ENCODE measurements at places on chromosomes 16 and 17. TPM values are rescaled to one million over a fixed set of nuclear protein-coding genes. Genes with fewer than 3 reads are reported as not detected.

DNA sequence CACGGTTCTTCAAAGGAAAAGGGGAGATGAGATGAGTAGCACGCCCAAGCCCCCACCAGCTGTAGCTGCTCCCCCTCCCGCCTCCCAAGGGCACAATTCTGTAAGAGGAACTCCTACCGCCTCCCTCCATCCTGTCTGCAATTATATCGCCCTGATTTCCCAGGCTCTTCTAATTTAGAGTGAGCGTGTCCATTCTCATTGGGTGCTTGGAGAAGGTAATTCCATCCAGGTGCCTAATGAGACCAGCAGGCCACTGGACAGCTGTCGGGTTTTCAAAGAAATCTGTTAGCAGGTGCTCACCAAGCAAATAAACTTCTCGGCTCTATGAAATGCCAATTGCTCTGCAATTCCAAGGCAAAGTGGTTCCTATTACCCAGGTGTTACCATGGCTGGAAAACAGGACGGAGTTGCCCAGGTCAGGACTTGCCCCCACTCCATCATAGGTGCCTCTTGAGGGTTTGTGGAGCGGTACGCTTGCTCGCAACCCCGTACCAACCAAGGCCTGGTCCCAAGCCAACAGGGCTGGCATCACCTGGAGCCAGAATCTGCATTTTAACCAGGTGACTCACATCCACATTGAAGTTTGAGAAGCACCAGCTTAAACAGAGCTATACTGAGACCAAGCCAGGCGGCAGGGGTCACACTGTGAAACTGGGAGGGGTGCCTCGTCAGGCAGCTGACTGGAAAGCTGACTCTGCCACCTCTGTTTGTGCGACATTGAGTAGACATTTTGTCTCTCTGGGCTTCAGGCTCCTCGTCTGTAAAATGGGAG, 16.5 kb upstream of the MEAK7 start:
- no peaks in the 10 kb centered on the region for H3K27me3 ChIP-seq
- H3K4me3 ChIP-seq: no peak overlapping the region
- no peak for DNase-seq
- H3K36me3 ChIP-seq: no peaks in the 10 kb centered on the region

DNA sequence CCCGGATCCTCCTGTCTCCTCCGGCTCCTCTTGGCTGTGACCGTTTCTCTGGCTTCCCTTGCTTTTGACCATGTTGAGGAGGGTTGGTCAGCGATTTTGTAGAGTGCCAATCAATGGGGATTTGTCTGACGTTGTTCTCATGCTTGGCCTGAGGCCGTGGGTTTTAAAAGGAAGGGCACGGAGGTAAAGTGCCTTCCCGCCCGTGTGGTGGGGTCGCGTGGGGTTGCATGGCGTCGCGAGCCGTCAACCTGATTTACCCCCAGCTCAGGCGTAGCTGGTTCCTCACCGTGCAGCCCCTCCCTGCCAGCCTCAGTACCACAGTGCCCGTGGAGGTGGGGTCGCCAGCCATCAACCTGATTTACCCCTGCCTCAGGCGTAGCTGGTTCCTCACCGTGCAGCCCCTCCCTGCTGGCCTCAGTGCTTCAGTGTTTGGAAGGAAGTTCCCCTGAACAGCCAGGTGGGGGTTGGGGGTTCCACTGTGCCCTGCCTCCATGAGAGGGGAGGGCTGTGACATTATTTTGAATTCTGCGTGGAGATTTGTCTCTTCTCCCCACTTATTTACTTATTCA, 5.0 kb downstream of the TPSAB1 start:
- H3K4me3 ChIP-seq: no peak overlapping the region
- H3K27me3 ChIP-seq: no peaks in the 10 kb centered on the region
- no peaks in the 10 kb centered on the region for H3K4me1 ChIP-seq

Gene PDE6G
- total RNA-seq: 1.3 TPM

Gene AGRP
- not detected for total RNA-seq

Gene PRR11
- 41.9 TPM for total RNA-seq

Gene NCBP3
- total RNA-seq: 49.4 TPM

Gene NPTX1
- 0.11 TPM for total RNA-seq

Gene PITPNM3
- 0.58 TPM for total RNA-seq

- H3K4me1 ChIP-seq: no peaks in the 10 kb centered on the region
- H3K27me3 ChIP-seq: no peaks in the 10 kb centered on the region
- DNase-seq: no peak
- H3K27ac ChIP-seq: no peak overlapping the region
- no peak overlapping the region for H3K4me3 ChIP-seq
These were observed 95.6 kb upstream of the CDYL2 start for GRCh38 chr16:80899809-80900592.

GRCh38 chr16:31344712-31345111, 10.3 kb upstream of the ITGAX start:
- no peaks in the 10 kb centered on the region for H3K36me3 ChIP-seq
- no peaks in the 10 kb centered on the region for H3K27me3 ChIP-seq
- no peaks in the 10 kb centered on the region for H3K4me1 ChIP-seq
- no peak overlapping the region for H3K27ac ChIP-seq
- no peak for DNase-seq

Gene TAT
- total RNA-seq: not detected

GRCh38 chr17:45357364-45357997, 40.7 kb upstream of the MAP3K14 start:
- H3K4me1 ChIP-seq: no peaks in the 10 kb centered on the region
- no peak overlapping the region for H3K27ac ChIP-seq
- no peaks in the 10 kb centered on the region for H3K36me3 ChIP-seq
- no peak overlapping the region for H3K4me3 ChIP-seq

DNA sequence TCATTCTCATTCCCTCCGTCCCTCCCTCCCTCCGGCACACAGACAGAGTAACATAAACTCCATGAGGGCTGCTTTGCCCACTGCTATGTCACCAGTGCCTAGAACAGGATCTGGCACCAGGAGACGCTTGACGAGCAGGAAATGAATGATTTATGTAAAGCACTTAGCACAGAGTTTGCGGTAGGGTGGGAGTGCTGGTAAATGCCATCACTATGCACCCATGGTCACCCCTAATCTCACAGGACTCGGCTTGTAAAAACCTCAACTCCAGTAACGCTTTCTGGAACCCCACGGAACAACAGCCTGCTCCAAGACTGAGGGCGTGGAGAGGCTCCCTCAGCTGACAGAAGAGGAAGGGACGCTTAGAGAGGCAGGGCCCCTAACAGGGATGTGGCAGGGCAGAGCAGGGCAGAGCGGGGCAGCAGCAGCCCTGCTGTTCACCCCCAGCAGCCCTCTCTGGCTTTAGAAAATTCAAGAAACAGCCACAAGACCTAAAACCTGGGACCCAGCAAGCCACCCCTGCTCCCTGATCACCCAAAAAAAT, 156.9 kb downstream of the C16orf78 start:
- H3K36me3 ChIP-seq: no peaks in the 10 kb centered on the region
- H3K4me3 ChIP-seq: no peak overlapping the region
- DNase-seq: no peak
- H3K4me1 ChIP-seq: no peaks in the 10 kb centered on the region
- no peak overlapping the region for H3K27ac ChIP-seq

Gene TELO2
- 46.9 TPM for total RNA-seq

DNA sequence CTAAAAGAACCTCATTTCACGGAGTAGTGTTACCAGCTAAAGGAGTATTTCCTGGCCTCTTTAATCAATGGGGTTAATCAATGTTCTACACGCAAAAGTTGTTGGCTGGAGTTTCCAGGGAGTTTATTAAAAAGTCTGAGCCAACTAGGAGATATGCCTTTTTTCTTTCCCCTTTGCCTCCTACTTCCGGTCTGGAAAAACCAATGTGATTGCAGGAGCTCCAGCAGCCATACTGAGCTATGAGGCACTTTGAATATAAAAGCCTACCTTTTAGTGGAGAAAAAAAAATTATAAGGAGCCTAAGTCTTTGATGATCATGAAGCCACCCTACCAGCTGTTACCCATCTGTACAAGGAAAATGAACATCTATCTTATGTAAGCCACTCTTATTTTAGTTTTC, 17.9 kb upstream of the ERCC4 start:
- H3K36me3 ChIP-seq: no peaks in the 10 kb centered on the region
- H3K27me3 ChIP-seq: peaks cover 6% of the 10 kb centered on the region
- no peak for DNase-seq
- no peaks in the 10 kb centered on the region for H3K4me1 ChIP-seq

DNA sequence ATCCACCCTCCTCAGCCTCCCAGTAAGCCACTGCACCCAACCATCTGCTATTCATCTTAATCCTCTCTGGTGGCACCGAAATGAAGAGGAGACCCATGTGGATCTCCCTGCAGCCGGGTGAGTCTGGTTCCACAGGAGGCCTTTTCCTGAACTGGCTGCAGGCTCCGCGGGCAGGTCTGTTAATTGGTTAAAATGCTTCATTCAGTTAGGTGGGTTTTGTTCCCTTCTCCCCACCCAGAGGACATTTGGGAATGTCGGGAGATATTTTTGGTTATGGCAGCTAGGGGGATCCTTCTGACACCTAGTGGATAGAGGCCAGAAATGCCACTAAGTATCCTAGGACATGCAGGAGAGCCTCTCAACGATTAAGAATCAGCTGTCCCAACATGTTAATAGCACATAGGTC, 16.7 kb downstream of the C16orf54 start:
- H3K27me3 ChIP-seq: no peaks in the 10 kb centered on the region
- no peak for DNase-seq
- H3K4me1 ChIP-seq: peaks cover 7% of the 10 kb centered on the region

DNA sequence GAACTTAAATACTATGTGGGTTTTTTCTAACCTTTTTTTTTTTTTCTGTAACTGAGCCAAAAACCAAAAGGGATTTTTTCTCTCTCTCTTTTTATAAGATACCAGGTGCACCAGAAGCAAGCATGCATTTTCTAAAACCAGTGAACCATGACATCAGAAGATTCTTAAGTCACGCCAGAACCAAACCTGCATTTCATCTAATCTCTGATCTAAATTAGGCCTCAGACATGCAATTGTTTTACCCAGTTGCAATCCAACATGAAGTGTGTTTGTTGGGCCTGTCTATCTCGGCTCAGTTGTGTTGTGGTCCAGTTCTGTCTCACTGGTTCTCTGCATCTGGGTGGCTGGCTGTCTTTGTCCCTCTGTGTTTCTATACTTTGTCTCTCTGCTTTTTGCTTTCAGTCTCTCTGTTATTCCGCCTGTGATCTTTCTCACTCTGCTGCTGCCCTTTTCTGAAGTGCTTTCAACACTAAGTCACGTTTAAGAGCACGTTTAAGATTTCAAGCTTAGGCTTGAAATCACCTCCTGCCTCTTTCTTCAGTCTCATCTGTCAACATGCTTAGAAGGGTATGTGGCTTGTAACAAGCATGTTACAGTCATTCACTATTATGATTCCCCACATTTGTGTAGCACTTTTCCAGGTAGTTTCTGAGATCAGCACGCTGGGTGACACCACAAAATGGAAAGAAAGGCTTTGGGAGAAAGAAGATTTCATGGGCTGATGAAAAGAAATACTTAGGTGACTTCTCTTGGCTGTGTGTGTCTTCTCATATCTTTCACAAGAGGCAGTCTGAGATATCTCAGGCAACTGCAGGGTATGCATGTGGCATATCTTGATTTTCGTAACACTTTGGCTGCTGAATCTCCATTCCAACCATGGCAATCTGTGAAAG, 488.9 kb downstream of the SHISA9 start:
- H3K27me3 ChIP-seq: no peaks in the 10 kb centered on the region
- no peak overlapping the region for H3K27ac ChIP-seq
- no peak overlapping the region for H3K4me3 ChIP-seq
- DNase-seq: no peak
- H3K36me3 ChIP-seq: no peaks in the 10 kb centered on the region

Gene TMEM92
- total RNA-seq: not detected

DNA sequence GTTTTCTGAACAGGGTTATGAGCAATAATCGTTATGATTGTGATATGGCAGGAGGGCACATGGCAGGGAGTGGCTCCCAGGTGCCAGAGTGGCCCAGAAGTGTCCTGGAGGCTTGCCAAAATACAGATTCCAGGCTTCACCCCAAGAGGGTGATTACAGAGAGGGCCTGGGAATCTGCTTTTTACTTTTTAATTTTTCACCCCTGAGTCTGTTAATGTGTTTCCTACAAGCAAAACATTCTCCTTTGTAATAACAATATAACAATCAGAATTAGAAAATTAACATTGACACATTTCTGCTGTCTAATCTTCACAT, 212.4 kb downstream of the SNX29 start:
- H3K36me3 ChIP-seq: no peaks in the 10 kb centered on the region
- H3K27me3 ChIP-seq: no peaks in the 10 kb centered on the region
- H3K4me1 ChIP-seq: no peaks in the 10 kb centered on the region
- no peak for DNase-seq
- no peak overlapping the region for H3K27ac ChIP-seq

- no peak for DNase-seq
- no peaks in the 10 kb centered on the region for H3K36me3 ChIP-seq
- no peaks in the 10 kb centered on the region for H3K4me1 ChIP-seq
- no peak overlapping the region for H3K27ac ChIP-seq
- no peaks in the 10 kb centered on the region for H3K27me3 ChIP-seq
These were observed 28.9 kb downstream of the WFDC1 start for GRCh38 chr16:84323606-84324005.

Gene TMEM88
- 30.2 TPM for total RNA-seq

Gene KRT39
- not detected for total RNA-seq

Gene CACNA1G
- not detected for total RNA-seq

Gene ABCA10
- 1.8 TPM for total RNA-seq

DNA sequence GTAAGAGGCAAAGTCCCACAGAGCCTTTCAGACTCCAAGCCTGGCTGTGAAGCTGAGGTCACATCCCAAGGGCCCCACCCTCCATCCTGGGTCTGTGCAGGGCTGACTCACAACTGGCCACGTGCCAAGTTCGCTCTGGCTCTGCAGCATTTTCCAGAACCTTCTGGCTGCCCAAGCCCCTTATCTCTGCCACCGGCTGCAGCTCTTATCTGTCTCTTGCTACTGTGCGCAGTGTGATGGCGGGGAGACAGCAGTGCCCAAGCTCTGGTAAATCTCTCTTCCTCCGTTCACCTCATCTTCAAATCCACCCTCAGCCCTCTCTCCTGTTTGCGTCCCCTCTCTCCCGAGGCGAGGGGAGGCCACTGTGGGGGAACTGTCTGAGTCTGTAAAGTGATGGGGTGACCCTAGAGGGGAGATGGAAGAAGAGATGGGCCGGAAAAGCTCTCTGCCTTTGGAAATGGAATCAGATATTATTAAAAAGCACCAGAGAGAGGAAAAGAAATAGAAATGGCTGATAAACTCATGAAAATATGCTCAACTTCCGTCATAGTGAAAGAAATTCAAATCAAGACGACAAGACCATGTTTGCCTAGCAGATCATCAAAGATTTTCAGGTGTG, 162.7 kb upstream of the CDC42EP4 start:
- DNase-seq: no peak
- no peaks in the 10 kb centered on the region for H3K36me3 ChIP-seq
- H3K4me1 ChIP-seq: no peaks in the 10 kb centered on the region
- H3K4me3 ChIP-seq: no peak overlapping the region
- H3K27ac ChIP-seq: no peak overlapping the region

DNA sequence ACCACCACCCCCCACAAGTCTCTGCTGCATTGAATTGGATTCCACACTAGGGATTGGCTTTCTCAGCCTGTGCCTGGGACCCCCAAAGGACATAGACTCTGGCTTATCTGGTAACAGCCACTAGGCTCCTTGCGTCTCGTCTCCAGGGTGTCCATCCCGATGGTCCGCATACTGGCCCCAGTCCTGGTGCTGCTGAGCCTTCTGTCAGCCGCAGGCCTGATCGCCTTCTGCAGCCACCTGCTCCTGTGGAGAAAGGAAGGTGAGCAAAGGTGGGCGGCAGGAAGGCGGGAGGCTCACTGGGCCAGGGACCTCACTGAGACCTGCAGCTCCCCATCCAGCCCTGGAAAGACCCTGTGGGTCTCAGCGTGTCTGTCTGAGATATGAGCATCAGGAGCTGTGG, 8.1 kb downstream of the CD300LG start:
- H3K4me1 ChIP-seq: no peaks in the 10 kb centered on the region
- H3K36me3 ChIP-seq: no peaks in the 10 kb centered on the region
- DNase-seq: no peak

GRCh38 chr17:14733376-14733775, 432.5 kb downstream of the HS3ST3B1 start:
- no peak for DNase-seq
- no peaks in the 10 kb centered on the region for H3K4me1 ChIP-seq
- no peaks in the 10 kb centered on the region for H3K27me3 ChIP-seq
- H3K27ac ChIP-seq: no peak overlapping the region
- no peak overlapping the region for H3K4me3 ChIP-seq
- H3K36me3 ChIP-seq: no peaks in the 10 kb centered on the region
